Articular chondrocyte of knee joint (primary cell): ENCODE measurements at places on chromosomes 5 and 9. TPM values are rescaled to one million over a fixed set of nuclear protein-coding genes. Genes with fewer than 3 reads are reported as not detected.

SLC36A2 gene
- total RNA-seq: not detected in 2 replicates

PCDHGA9 gene
- 10.1 and 11.1 TPM in 2 replicates for total RNA-seq

STPG3 gene
- not detected in 2 replicates for total RNA-seq

DOCK8 gene
- 4.4 and 15.2 TPM in 2 replicates for total RNA-seq

TOR4A gene
- 8.6 and 13.4 TPM in 2 replicates for total RNA-seq

ZNF354C gene
- total RNA-seq: 11.1 and 14.1 TPM in 2 replicates

SH3TC2 gene
- total RNA-seq: 0.65 and 1.5 TPM in 2 replicates

LCN1 gene
- not detected in 2 replicates for total RNA-seq

FLT4 gene
- total RNA-seq: 0.13 TPM in 1 of 2 replicates, not detected in the other
